ENCODE measurements at places on chromosomes 2 and 18.

- DNase-seq, result no peak
These were observed 173.3 kb upstream of the ZFP36L2 start for GRCh38 chr2:43399515-43400264.

DNA sequence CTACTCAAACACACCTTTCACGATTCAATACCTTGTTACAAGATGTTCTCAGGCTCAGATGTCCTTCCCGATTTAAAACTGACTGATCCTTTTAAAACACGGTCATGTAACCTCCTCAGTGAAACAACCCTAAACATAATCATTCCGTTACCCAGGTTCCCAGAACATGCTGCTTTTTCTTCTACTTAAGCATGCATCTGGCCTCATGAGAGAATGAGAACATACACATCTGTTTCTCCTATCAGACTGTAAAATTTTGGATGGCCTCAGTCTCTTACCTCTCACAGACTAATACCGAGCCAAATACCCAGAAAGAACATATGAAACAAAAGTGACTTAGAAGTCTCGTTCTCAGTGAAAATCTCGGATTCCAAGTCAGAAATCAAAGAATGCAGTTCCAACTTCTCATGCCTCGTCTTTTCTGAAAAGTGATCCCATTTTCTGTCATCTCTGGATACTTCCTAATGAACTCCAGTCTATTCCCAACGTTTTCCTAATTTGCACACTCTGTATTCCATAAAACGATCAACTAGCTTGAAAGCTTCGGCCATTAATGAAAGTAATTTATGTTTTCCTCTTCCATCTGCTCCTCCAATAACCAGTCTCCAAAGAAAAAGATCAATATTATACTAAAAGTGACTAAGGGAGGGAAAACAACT lies 919 bp downstream of the SF3B1 start:
- no peak for DNase-seq

DNA sequence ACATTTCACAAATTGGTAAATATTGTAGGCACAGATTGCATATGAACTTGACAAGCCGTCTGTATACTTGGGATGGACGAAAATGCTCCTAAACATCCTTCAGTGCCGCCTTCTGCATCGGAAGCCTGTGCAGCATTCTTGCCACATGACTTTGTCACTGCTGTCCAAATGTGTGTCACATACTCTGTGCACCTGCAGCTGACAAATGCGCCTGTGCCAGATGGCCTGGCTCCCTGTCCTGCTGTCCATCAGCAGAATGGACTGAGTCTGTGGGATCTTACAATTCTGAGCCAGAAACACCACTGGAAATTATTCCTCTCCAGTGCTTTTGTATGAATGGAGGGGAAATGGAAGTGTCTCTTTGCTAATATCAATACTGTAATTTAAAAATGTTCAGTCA lies 89.9 kb downstream of the DCDC2C start:
- no peak for DNase-seq

DNA sequence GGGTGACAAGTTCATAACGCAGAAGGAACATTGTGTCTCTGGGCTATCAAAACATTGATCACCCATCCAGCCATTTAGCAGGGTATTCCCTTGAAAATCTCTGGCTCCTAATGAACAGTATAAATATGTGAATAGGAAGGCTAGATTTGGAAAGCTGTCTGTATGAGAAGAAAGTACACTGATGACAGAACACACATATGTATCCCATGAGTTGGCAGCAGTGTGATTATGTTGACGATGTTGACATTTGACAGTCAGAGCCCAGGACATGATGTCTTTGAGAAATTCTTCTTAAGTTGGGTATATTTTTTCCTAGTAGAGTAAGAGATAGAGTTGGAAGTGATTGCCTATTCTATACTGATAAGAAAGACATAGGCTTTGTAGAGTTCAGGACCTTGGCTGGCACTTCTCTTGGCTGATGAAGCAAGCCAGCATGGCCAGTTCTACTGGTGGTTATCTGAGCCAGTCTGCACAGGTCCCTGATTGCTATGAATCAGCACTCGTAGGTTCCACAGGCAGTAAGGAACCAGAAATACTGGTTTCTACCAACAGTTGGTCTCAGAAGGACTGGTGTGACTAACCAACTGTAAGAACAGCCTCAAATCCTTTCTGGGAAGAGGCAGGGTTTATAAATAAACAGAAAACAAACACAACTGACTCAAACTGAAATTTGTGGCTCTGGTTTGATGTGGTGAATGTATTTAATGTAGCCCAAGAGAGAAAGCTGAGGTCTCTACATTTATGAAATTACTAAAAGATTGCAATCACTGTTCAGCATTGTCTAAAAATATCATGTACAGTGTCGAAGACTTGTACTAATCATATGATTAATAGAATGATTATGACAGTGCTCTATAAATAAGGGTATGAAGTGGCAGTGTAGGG lies 43.9 kb upstream of the RAPH1 start:
- DNase-seq, result no peak

GRCh38 chr2:209753020-209753419 lies 18.6 kb upstream of the UNC80 start:
- DNase-seq, result no peak

DNA sequence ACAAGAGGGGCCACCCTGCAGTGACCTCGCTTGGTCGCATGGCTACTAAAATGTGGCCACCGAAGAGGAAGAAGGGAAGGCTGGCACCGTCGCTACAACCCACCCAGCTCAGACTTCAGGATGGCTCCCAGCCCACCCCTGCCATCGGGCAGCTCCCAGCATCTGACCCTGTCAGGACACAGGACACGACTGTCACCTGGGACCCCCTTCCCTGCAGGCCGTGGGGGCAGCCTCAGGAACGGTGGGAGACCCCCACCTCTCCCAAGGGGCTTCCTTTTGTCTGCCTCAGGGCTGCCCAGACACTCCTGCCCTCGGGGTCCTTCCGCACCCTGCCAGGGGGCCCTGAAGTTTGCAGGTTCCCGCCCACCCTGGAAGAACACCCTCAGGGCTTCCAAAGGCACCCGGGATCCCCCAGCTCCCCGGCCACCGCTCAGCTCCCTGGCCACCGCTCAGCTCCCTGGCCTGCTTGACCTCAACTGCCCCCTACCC lies 7.7 kb downstream of the RTP5 start:
- no peak for DNase-seq

DNA sequence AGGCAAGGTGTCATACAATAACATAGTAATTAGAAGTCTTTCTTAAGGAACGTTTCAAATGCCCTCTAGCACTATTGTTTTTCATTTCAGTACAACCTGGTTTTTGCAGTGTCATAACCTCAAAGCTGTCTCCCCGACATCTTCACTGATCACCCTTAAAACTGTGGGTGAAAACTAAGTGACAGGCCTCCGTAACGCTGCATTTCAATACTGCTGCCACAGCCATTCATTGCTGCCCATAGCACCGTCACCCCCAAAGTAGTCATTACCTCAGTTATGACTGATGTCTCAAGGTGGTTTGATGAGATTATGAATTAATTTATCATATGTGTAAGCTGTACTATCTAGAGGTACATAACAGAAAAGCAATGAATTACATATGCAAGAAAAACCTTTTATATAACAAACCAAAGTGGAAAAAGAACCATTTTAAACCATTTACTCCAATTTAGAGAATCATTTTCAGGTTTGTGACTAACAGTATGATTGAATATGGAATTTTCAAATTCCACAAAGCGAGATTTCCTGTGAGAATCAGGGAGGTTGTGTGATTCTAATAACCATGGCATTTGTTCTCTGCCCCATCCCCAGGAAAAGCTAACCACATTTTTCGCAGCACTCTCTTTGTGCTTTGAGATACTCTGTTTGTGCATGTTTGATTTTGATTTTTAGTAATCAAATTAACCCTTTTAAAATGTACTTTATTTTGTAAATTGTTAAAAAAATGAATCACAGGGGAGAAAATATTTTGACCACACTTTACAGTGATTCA lies 263.0 kb downstream of the PTGR3 start:
- DNase-seq, result no peak

- DNase-seq, result no peak
These were observed 174.1 kb downstream of the NYAP2 start for GRCh38 chr2:225573603-225574002.

- no peak for DNase-seq
These were observed 6.5 kb upstream of the VPS54 start for GRCh38 chr2:64025741-64026140.

- no peak for DNase-seq
These were observed 969 bp upstream of the ALKAL2 start for GRCh38 chr2:288758-289361.

DNA sequence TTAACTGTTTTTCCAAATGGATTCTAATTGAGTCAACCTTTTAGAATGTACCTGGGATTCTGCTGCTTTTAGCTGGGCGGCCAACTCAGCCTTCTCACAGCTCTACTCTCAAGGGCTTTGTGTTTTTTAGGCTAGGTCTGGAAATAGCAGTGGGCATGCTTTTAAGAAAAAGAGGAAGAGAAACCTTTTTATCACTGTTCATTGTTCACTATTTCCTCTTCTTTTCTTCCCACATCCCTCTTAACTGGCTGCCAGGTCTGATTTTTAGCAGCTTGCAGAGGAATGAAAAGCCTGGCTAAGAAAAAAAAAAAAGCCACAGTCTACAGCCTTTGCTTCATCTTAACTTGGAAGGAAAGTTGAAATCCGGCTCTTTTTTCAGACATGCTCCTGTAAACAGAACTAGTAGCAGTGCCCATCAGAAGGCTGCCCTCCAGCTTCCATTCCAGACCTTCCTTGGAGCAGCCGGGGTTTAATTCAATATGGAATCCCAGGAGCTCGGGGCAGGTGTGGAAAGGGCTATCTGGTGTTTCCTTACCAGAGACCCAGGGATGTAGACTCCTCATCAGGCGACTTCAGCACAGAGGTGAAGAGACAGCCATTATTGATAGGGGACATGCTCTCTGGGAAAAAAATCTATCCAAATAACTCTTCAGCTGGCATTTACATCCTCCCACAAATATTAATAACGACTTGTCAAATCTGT lies 230.7 kb downstream of the MYO3B start:
- DNase-seq, result no peak

- DNase-seq, result no peak
These were observed 147.6 kb downstream of the HDAC4 start for GRCh38 chr2:239253264-239253663.

DNA sequence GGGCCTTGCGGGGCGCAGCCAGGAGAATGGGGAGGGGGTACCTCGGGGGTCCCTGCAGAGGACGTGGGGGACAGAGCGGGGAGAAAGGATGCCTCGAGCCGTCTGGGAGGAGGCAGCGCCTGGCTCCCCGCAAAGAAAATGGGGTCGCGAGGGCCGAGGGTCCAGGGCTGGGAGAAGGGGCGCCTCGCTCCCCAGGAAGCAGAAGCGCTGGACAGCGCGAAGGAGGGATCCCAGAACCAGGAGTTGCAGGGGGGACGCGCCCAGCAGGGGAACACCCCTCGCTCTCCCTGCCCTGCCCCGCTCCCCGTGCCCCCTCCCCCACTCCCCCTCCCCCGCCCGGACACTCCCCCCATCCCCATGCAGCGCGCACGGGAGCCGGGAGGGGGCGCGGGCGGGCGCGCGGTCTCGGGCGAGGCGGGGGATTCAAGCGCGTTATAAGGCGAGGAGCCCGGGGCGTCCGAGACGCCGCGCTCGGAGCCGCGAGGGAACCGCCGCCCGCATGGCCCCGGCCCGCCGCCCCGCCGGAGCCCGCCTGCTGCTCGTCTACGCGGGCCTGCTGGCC lies at the start of gene ERFE:
TSS of gene ERFE (plus strand) at position 462 of the 562 bp plus-strand sequence. CDS start at position 500, 38 bp downstream.
- peak; percentile 18 for DNase-seq

DNA sequence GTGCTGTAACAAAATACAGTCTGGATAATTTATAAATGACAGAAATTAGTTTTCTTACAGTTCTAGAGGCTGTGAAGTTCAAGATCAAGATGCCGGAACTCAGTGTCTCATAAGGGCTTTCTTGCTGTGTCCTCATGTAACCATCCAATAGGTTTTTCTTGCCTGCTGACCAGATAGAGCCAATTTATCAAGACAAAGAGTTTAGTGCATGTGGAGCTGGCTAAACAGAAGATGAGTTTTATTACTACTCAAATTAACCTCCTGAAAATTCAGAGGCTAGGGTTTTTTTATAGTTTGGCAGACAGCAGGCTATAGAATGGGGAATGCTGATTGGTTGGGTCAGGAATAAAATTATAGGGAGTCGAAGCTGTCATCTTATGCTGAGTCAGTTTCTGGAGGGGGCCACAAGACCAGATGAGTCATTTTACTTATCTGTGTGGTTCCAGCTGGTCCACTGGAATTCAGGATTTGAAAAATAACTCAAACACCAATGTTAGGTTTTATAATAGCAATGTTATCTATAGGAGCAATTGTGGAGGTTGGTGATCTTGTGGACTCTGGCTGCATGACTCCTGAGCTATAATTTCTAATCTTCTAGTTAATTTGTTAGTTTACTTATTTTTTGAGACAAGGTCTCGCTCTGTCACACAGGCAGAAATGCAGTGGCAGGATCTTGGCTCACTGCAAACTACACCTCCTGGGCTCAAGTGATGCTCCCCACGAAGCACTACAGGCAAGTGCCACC lies 3.2 kb upstream of the PDK1 start:
- no peak for DNase-seq

DNA sequence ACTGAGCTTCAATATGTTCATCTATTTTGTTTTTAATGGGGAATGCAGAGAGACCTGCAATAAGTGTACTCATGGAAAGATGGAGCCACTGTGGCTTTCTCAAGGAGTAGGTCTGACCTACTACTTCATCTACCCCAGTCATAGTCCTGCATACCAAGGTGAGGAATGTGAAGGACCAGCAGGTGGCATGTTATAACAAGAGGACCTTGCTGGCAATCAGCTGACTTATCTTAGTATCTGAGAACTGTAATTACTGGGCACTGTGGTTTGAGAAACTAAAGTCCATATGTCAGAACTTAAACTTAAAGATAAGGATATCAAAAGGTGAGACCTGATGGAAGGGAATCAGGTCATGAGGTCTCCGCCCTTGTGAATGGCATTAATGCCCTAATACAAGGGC lies 1104.2 kb downstream of the BCL11A start:
- DNase-seq, result no peak

DNA sequence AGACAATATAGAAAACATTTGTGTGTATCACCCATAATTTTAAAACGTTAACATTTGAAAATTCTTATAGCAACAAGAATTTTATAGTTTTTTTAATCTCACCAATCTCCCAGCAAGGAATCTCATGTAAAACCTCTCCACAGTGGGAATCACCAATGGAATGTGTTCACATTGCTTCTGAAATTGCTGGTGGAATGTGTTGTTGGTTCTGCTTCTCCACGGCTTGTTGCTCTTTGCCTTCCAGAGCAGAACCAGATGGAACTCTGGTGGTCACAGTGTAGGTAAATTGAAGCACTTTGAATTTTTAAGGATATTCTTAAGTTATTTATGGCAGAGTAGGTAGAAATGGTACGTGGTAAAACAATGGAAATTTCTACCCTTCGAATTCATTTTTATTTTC lies 35.1 kb downstream of the DCAF17 start:
- DNase-seq, result no peak

- DNase-seq, result no peak
These were observed 210.1 kb downstream of the NDUFA10 start for GRCh38 chr2:239814861-239815601.

- DNase-seq, result no peak
These were observed 2.4 kb downstream of the FTCDNL1 start for GRCh38 chr2:199848389-199849130.

DNA sequence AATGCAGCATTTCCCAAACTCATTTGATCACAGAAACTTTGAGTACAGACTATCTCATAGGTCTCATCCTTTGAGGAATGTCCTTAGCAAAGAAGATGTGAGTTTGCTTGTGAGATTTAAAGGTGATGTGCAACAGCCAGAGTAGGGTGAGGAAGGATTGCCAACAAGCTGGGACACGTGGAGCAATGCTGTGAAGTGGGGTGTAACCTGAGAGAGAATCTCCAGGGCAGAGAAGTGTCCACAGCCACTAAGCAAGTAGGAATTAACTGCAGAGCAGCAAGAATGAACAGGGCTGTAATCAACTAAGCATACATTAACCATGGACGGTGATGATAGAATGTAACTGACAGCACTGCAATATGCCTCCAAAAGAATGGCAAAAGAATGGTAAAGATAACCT lies 469.9 kb upstream of the NRP2 start:
- DNase-seq, result no peak

All from T-helper 9 cell (primary cell).